ENCODE measurements at places on chromosomes 3 and 15.

- no peak overlapping the region for H3K27ac ChIP-seq
- H3K27me3 ChIP-seq: no peaks in the 10 kb centered on the region
- no peaks in the 10 kb centered on the region for H3K36me3 ChIP-seq
- no peaks in the 10 kb centered on the region for H3K4me1 ChIP-seq
These were observed 105.3 kb downstream of the CD47 start for GRCh38 chr3:107985496-107985895.

DNA sequence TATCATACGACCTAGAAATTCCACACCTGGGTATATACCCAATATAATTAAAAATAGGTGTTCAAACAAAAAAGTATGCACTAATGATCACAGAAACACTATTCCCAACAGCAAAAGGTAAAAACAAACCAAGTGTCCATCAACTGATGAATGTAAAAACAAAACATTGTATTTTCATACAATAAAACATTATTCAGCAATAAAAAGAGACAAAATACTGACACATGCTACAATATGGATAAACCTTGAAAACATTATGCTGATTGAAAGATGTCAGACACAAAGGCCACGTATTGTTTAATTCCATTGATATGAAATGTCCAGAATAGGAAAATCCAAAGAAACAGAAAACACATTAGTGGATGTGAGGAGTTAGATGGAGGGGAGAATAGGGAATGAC lies 71.0 kb downstream of the RPL22L1 start:
- H3K4me1 ChIP-seq: no peaks in the 10 kb centered on the region
- peaks cover 9% of the 10 kb centered on the region for H3K27me3 ChIP-seq
- H3K27ac ChIP-seq: no peak overlapping the region
- H3K36me3 ChIP-seq: no peaks in the 10 kb centered on the region
- no peak overlapping the region for H3K4me3 ChIP-seq
- no peak for DNase-seq

DNA sequence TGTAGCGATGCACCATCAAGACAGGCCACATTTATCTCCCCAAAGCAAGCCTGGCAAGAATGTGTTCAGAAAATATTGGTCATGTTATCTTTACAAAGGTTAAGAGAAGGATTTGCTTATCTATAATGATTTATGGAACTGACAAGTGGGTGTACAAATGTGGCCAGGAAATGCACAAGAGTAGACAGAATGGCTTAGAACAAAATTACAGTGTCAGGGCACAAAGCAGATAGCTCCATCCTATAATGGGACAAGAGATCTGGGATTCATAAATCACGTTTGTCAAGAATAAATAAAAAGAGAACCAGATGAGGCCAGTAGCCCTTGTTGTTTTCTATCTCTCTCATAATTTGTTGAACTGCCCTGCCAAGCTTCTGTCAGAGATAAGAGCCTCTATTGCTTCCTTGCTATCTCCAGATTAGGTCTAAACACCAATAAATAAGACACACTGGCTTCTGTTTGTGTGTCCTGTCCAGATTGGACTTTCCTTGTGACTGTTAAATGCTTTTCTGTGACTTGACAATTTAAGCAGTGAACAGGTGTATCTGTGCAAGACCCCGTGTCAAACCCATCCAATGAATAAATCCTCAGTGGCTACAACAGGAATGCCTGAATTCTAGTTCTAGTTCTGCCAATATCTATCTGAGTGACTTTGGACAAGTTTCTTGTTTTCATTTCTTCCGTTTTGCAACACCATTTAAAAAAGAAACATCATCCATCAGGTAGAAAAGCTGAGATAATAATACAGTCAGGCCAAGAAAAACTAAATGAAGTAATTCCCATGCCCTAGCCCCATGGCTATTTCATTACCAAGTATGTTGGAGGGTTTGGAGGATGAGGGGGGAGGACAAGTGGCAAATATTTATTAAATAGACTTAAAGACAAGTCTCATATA lies 157.2 kb downstream of the DCLK3 start:
- H3K4me3 ChIP-seq: no peak overlapping the region
- DNase-seq: no peak

DNA sequence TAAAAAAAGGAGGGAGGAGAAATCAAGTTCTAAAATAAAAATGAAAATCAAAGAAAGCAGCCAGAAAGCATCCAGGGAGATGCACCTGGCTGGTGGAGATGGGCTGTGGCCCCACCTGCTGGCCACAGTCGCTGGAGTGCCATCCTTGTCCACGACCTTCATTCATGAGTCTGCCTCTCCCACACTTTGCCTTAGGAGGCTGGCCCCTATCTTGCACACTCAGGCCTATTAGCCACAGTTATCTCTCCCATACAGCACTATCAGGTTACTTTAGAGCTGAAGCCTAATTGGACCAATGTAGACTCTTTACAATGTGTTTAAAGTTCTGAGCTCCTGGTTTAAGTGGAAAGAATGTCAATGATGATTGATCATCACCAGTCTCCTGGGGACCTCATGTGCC lies 392.0 kb upstream of the RORA start:
- no peak overlapping the region for H3K27ac ChIP-seq
- no peaks in the 10 kb centered on the region for H3K4me1 ChIP-seq
- no peaks in the 10 kb centered on the region for H3K36me3 ChIP-seq
- H3K4me3 ChIP-seq: no peak overlapping the region
- H3K27me3 ChIP-seq: no peaks in the 10 kb centered on the region
- no peak for DNase-seq

DNA sequence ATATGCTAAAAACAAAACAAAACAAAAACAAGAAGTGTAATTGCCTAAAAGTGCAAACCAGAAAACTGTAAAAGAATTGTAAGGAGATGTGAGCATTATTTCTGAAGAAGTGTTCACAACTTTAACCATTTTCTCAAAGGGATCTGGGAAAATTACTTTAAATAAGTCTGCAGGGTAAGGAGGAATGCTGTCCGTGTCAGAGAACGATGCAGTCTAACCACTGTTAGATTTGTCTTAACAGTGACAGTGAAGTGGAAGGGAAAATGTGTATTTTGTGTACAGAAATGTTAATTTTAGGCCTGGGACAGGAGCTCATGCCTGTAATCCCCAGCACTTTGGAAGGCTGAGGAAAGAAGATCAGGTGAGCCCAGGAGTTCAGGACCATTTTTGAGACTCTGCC lies 95.7 kb downstream of the DLG1 start:
- no peaks in the 10 kb centered on the region for H3K27me3 ChIP-seq
- no peaks in the 10 kb centered on the region for H3K4me1 ChIP-seq
- DNase-seq: no peak
- H3K36me3 ChIP-seq: no peaks in the 10 kb centered on the region
- H3K27ac ChIP-seq: no peak overlapping the region

GRCh38 chr3:135516143-135516542 lies 449.4 kb upstream of the PPP2R3A start:
- no peaks in the 10 kb centered on the region for H3K36me3 ChIP-seq
- no peak overlapping the region for H3K27ac ChIP-seq
- no peaks in the 10 kb centered on the region for H3K4me1 ChIP-seq
- peaks cover 36% of the 10 kb centered on the region for H3K27me3 ChIP-seq

DNA sequence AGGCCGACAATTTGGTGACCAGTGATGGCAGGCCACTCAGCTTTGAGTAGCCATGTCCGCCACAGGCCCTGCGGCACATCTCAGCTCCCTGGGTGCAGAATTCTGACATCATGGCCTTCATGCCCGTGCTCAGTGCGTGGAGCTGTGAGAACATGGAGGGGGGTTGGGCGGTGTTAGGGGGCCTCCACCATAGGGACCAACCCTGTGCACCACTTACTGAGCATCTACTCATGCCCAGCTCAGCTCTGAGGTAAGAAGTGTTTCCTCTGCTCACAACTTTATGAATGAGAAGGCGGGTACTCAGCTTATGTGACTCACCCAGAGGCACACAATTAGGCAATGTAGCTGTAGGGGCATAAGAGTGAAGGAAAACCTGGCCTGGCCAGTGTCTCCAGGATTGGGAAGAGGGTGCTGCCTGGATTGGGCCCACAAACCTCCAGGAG lies 10.5 kb downstream of the ACOX2 start:
- no peaks in the 10 kb centered on the region for H3K4me1 ChIP-seq
- H3K27ac ChIP-seq: no peak overlapping the region
- no peaks in the 10 kb centered on the region for H3K36me3 ChIP-seq
- H3K27me3 ChIP-seq: no peaks in the 10 kb centered on the region

- H3K27ac ChIP-seq: peak overlapping the region; percentile 82
- DNase-seq: no peak
- no peaks in the 10 kb centered on the region for H3K27me3 ChIP-seq
- H3K36me3 ChIP-seq: peaks cover 10% of the 10 kb centered on the region
These were observed 52.2 kb downstream of the ZNF280D start for GRCh38 chr15:56681113-56681512.

DNA sequence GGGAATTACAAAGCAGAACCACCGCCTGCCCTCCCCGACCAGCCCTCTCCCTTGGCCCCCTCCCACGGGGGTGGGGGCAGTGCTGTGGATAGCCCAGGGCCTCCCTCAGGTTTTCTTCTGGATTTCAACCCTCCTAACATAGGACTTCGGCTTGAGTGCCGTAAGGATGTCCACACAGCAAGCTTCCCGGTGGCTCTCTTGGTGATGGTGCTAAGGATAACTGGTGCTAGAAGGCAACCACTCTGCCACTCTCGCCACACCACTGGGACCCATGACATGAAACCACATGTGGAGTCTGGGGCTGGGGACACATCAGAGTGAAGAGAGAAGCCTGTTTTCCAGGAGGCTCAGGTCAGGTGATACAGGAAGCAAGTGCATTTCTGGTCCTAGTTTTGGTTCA lies 35.4 kb downstream of the SCN5A start:
- DNase-seq: no peak
- H3K27ac ChIP-seq: no peak overlapping the region
- no peak overlapping the region for H3K4me3 ChIP-seq
- H3K36me3 ChIP-seq: no peaks in the 10 kb centered on the region
- H3K4me1 ChIP-seq: no peaks in the 10 kb centered on the region
- peaks cover 16% of the 10 kb centered on the region for H3K27me3 ChIP-seq

GRCh38 chr3:49791571-49791970 lies 5.2 kb upstream of the IP6K1 start:
- H3K27ac ChIP-seq: no peak overlapping the region
- no peak overlapping the region for H3K4me3 ChIP-seq
- no peaks in the 10 kb centered on the region for H3K27me3 ChIP-seq
- no peak for DNase-seq

DNA sequence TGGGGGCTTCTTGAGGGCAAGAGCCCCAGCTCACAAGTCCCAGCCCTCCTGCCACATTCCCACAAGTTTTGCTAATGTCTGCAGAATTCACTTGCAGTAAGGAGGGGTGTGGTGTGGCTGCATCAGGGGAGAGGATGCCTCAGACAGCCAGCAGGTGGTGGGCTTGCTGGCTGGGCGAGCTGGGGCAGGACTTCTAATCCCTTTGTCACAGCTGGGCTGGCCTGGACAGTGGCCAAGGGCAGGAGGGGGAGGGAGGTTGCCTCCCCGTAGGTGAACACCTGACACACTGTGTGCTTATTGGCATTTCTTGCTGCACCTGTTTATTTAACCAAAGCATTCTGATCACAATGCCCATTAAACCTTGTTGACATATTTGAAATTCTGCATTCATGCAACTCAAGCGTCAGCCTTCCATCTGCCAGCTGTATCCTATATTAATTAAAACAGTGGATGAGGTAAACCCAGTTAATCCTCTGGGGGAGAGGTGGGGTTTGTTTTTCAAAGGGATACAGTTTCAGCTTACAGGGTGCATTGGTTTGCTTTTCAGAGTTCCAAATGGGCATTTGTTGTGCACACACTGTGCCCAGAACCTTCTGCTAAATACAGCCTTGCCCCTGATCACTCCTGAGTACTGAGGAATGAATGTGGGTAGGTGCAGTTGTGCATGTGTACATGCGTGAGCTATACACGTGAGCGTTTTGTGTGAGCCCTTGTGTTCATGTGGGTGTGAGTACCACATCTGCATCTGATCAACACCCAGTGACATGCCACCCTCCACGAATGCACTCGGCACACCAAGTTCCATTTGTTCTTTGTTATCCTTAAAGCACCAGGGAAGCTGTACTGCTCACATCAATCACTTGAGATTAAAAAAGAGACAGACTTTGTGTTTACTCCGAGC lies 268.7 kb downstream of the XXYLT1 start:
- no peaks in the 10 kb centered on the region for H3K4me1 ChIP-seq
- H3K4me3 ChIP-seq: no peak overlapping the region
- no peaks in the 10 kb centered on the region for H3K36me3 ChIP-seq
- no peak overlapping the region for H3K27ac ChIP-seq

DNA sequence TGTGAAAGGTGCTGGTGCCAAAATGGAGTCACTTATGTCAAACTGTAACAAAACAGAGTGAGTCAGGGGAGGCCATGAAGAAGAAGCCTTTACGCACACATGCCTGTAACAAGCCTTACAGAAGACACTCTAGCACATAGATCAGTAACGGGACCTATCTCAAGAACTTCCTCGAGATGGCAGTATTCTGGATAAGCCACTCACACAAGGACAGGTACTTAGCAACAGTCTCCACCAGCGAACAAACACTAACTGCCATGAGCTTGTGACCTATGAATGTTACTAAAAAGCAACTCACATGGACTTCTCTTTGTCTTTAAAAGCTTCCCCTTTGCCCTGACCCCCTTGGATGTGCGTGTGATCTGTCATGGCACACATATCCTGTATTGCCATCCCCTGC lies 235.1 kb downstream of the CD47 start:
- no peaks in the 10 kb centered on the region for H3K36me3 ChIP-seq
- no peaks in the 10 kb centered on the region for H3K27me3 ChIP-seq
- DNase-seq: no peak

GRCh38 chr15:26197719-26198118 lies 334.6 kb upstream of the ATP10A start:
- no peak overlapping the region for H3K27ac ChIP-seq
- no peak overlapping the region for H3K4me3 ChIP-seq

DNA sequence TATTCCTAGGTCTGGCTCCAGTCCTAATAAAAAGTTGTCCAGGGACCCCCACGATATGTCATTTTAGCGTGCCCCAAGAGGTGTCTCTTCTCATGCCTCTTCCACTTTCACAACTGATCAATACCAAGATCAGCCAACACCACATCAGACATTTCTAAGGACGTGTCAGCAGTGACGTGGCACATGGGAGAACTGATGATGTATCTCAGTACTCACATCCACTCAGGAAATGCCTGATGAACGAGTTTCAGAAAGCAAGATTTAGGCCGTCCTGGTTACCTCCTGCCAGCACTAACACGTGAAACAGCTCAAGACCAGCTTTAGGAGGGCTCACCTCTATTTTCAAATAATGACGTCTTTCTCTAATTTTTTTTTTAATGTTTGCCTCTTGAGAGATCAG lies 19.6 kb downstream of the VGLL4 start:
- H3K4me1 ChIP-seq: peaks cover 35% of the 10 kb centered on the region
- no peak overlapping the region for H3K27ac ChIP-seq
- H3K27me3 ChIP-seq: no peaks in the 10 kb centered on the region
- no peak for DNase-seq
- H3K36me3 ChIP-seq: peaks cover 4% of the 10 kb centered on the region

DNA sequence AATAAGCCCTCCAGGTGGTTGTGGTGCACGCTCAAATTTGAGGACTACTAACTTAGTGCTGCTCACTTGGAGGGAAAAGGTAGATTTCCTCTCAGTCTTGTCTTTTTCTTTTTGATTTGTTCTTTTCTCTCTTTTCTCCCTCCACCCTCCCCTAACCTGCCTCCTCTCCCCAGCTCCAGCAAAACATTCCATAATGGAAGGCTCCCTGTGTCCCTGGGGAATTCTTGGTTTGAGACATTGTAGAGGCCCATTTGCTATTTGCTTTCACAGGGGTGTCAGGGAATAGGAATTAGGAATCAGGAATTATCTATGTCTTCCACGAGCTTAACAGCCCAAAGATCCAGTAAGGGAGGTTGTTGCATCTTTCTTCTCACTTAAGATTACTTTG lies 136.8 kb upstream of the UMPS start:
- no peak for DNase-seq
- H3K4me1 ChIP-seq: no peaks in the 10 kb centered on the region
- H3K4me3 ChIP-seq: no peak overlapping the region
- no peaks in the 10 kb centered on the region for H3K36me3 ChIP-seq

Data from DND-41 (cell line).